ENCODE measurements at places on chromosomes 11 and 22. TPM values are rescaled to one million over a fixed set of nuclear protein-coding genes. Genes with fewer than 3 reads are reported as not detected.

The PRODH gene
- 1.1 TPM for total RNA-seq

The OR51E2 gene
- total RNA-seq: 0.63 TPM

The NOX4 gene
- 5.4 TPM for total RNA-seq

The MS4A3 gene
- 0.69 TPM for total RNA-seq

The H19 gene
- 6,669 TPM for total RNA-seq
